NCI-H1092 (cell line): ENCODE measurements at places on chromosomes 16 and 17.

- peak; percentile 12 for DNase-seq
Measured at GRCh38 chr16:23148513-23149266, 562 bp downstream of the USP31 start.

DNA sequence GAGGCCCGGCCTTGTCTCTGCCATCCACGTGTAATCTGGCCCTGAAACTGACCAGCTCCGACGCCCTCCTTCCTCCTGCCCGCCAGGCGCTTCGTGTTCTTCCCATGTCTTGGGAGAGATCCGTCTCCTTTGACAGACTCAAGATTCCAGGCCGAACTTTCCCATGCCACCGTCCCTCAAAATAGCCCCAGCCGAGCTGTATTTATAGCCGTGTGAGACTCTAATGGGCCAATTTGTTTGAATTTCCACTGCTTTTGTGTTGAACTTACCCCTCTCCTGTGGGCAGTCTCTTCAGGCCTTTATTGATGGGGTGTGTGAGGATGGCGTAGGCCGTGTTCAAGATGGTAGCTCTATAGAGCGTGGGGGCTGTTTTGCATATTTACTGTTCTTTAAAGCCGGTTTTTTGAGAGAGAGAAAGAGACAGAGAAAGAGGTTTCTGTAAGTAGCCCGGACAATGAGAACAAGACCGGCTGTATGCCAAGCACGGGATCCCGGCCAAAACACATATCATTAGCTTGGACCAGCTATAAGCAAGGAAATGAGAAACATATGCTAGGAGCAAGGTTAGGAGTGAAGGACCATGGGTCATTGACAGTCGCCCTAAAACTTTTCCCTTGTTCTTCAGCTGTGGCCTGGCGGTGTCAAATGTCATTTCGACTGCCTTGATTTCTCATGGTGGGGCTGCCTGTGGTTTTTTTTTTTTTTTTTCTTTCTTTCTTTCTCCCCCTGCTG lies 124.5 kb upstream of the ZFHX3 start:
- peak; percentile 95 for DNase-seq

GRCh38 chr17:77690271-77691161 lies 268.0 kb upstream of the TNRC6C start:
- no peak for DNase-seq

DNA sequence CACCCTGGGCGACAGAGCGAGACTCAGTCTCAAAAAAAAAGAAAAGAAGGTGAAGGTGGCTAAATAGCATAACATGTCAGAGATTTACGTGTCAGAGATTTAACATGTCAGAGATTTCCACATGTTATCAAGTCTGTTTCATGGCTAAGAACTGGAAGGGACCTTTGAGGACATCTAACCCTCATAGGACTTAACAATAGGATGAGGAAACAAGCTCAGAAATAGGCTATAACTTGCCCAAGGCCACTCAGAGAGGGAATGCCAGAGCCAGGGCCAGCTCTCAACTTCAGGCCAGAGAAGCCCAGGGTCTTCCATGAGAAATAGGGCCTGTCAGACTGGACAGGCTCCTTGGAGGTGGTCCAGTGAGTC lies 26.8 kb upstream of the ZNF629 start:
- DNase-seq, result no peak

DNA sequence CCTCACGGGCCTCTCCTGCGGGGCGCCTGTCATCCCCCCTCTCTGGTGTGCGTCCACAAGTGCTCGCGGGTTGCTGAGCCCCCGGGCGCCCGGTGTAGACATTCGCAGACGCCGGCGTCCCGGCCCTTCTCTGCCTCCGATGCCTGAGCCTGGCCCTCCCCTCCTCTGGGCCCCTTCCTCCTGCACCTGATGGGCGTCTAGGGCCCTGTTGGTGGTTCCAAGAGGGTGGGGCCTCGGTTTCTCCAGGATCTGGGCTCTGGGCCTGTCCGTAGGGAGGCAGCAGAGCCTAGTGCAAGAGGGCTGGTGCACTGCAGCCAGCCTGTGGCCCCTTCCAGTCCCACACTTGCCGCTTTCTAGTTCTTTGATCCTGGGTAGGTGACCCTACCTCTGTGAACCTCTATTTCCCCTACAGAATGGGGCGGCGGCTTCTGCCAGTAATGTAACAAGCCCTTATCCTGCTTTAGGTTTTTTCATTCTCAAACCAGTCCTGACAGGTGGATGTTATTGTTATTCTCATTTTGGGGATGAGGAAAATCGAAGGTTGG lies 623 bp downstream of the E4F1 start:
- no peak for DNase-seq

GRCh38 chr17:47297661-47298400 lies 25.9 kb upstream of the EFCAB13 start:
- DNase-seq, result no peak

DNA sequence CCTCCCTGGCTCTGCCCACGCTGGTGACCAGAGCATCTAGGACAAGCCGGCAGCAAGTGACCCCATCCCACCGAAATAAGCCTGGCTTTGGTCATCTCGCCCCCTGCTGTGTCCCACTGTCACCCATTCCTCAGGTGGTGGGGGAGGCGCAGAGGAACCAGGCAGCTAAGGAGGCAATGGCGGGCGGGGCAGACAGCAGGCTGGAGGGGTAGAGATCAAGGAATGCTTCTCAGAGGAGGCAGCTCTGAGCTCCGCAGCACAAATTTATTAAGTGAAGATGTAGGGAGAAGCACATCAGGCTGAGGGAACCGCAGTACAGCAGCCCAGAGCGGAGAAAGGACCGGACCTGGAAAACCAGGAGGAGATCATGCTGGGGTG lies 7.5 kb upstream of the KREMEN2 start:
- DNase-seq, result no peak
